ENCODE measurements at places on chromosomes 13 and 19.

DNA sequence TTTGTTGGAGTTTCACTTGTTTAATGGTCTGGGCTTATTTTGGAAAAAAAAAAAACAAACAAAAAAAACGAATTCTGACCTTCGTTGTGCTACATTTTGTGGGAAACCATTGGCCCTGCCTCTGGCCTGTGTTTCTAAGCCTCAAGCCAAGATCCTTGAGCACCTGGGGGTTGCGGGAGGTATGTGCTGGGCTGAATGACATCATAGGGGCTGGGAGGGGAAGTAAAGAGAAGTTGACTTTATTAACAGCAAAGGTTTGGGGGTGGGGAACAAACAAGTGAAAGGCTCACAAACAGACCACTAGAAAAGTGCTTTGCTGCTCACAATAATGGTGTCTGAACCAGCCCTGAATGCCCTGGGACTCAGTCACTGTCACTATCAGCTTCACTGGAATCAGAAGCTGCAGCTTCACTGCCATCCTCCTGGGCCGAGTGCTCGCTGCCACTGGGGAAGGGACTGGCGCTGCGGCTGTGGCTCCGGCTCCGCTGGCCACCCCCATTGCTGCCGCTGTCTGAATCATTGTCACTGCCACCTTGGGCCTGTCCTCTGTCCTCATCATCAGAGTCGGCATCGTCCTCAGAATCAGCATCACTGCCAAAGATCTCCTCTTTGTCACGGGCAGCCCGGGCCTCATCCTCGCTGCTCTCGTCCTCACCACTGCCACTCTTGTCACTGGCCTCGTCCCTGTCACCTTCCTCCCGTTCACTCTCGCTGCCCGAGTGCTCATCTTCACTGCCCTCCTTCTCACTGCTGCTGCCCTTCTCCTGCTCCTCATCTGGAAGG, 5.1 kb downstream of the PAF1 start:
- no peak for DNase-seq
- H3K4me3 ChIP-seq: no peak overlapping the region
- no peak overlapping the region for H3K27ac ChIP-seq
- H3K27me3 ChIP-seq: no peaks in the 10 kb centered on the region

DNA sequence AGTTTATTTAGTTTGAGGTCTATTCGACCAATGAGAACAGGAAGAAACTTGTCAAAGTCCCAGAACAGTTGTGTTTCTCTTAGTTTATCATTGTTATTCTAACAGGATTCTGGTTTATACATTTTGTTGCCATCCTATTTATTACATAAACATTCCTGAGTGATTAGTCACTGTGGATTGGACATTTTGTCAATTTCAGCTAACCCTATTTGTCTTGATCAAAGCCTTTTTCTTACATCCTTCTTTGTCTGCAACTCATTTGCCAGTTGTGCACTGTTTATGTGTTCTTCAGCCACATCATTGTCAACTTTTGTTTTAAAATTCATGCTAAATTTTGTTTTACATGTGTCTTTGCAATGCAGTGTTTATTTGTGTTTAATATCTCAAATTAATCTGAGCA, 886.0 kb upstream of the SLC10A2 start:
- no peaks in the 10 kb centered on the region for H3K4me1 ChIP-seq
- H3K27me3 ChIP-seq: no peaks in the 10 kb centered on the region
- DNase-seq: no peak
- H3K27ac ChIP-seq: no peak overlapping the region
- H3K36me3 ChIP-seq: no peaks in the 10 kb centered on the region
- no peak overlapping the region for H3K4me3 ChIP-seq

DNA sequence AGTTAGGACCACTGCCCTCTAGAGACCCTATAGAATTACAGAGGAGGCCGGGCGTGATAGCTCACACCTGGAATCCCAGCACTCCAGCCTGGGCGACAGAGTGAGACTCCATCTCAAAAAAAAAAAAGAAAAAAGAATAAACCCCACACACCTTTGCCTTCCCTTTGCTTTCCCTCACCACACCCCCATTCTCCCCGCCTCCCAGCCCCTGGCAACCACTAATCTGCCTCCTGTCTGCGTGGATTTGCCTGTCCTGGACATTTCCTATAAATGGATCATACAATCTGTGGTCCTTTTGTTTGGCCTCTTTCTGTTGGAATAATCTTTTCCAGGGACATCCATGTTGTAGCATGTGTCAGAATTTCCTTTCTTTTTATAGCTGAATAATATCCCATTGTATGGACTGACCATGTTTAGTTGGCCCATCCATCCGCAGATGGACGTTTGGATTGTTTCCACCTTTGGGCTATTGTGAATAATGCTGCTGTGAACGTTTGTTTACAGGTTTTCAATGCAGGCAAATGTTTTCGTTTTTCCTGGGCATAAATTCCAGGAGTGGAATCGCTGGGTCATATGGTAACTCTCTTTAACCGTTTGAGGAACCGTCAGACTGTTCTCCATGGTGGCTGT, 15.3 kb downstream of the NACC1 start:
- H3K4me3 ChIP-seq: no peak overlapping the region
- peaks cover 42% of the 10 kb centered on the region for H3K4me1 ChIP-seq
- no peak for DNase-seq
- H3K27me3 ChIP-seq: no peaks in the 10 kb centered on the region
- H3K36me3 ChIP-seq: peaks cover 34% of the 10 kb centered on the region

- no peak for DNase-seq
- peaks cover 11% of the 10 kb centered on the region for H3K4me1 ChIP-seq
- H3K27me3 ChIP-seq: no peaks in the 10 kb centered on the region
- H3K4me3 ChIP-seq: no peak overlapping the region
Observed at GRCh38 chr13:95485045-95485517, 67.4 kb upstream of the CLDN10 start.

Measured in left ventricle myocardium inferior (tissue), 1 donor.